ENCODE measurements at places on chromosomes 11 and 22. TPM values are rescaled to one million over a fixed set of nuclear protein-coding genes. Genes with fewer than 3 reads are reported as not detected.

The GSTT2 gene
- 0.45 TPM for polyA plus RNA-seq

The FGF4 gene
- not detected for polyA plus RNA-seq

The SLC22A12 gene
- polyA plus RNA-seq, result not detected

The YAP1 gene
- 49.4 TPM for polyA plus RNA-seq

The ZNF70 gene
- polyA plus RNA-seq, result 4.3 TPM

The KRTAP5-7 gene
- 1.0 TPM for polyA plus RNA-seq

The OR10D3 gene
- not detected for polyA plus RNA-seq

The SLC29A2 gene
- polyA plus RNA-seq, result 9.1 TPM

The SNU13 gene
- polyA plus RNA-seq, result 233 TPM

The GAL gene
- polyA plus RNA-seq, result 8.0 TPM

The APOA4 gene
- polyA plus RNA-seq, result not detected

The TYR gene
- not detected for polyA plus RNA-seq

The CNTN5 gene
- 8.4 TPM for polyA plus RNA-seq

The LIF gene
- 0.84 TPM for polyA plus RNA-seq

The CRELD2 gene
- 44.9 TPM for polyA plus RNA-seq

The OR6T1 gene
- polyA plus RNA-seq, result not detected

The CDKN1C gene
- polyA plus RNA-seq, result 56.2 TPM

The NUP160 gene
- 30.9 TPM for polyA plus RNA-seq

The CPT1A gene
- 28.0 TPM for polyA plus RNA-seq

The EXPH5 gene
- polyA plus RNA-seq, result 0.84 TPM

The DRD2 gene
- 10.7 TPM for polyA plus RNA-seq

The BARX2 gene
- polyA plus RNA-seq, result 0.76 TPM

The CHST1 gene
- polyA plus RNA-seq, result 57.0 TPM

The TSPAN32 gene
- polyA plus RNA-seq, result 0.90 TPM

The OR8G5 gene
- not detected for polyA plus RNA-seq

The KRTAP5-10 gene
- 0.18 TPM for polyA plus RNA-seq

The OR4D5 gene
- not detected for polyA plus RNA-seq

The MS4A7 gene
- polyA plus RNA-seq, result 6.3 TPM

The INPP5J gene
- 17.2 TPM for polyA plus RNA-seq

The SPTBN2 gene
- 88.2 TPM for polyA plus RNA-seq

The CNTF gene
- 0.98 TPM for polyA plus RNA-seq

The C11orf87 gene
- polyA plus RNA-seq, result 46.6 TPM

The IL17REL gene
- polyA plus RNA-seq, result 0.96 TPM

The MUC2 gene
- polyA plus RNA-seq, result not detected

The OR51I1 gene
- not detected for polyA plus RNA-seq

The ZNF215 gene
- 4.3 TPM for polyA plus RNA-seq
